CD4-positive, alpha-beta T cell treated with Interleukin-6 for 4 hours (primary cell): ENCODE measurements at places on chromosomes 2 and 18.

DNA sequence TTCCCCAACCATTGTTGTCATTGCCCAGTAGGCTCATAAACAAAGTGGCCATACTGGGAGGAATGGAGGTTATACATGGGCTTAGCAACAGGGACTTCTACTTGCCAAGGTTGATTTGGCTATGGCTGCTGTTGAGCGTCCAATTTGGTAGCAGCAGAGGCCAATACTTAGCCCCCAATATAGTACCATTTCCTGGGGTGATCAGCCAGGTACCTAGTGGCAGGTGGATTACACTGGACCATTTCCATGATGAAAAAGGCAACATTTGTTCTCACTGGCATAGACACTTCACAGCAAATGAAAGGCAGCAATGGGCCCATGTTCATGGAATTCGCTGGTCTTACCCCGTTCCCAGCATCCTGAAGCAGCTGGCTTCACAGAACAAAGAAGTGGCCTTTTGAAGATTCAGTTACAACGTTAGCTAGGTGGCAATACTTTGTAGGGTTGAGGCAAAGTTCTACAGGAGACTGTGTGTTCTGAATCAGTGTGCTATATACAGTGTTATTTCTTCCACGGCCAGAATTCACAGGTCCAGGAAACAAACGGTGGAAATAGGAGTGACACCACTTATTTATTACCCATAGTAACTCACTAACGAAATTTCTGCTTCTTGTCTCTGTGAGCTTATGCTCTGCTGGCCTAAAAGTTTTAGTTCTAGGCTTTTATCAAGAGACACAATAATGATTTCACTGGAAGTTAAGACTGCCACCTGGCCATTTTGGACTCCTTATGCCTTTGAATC is 37.5 kb downstream of the FBXO11 start:
- no peak for DNase-seq

GRCh38 chr2:136168720-136169119 is 50.8 kb upstream of the CXCR4 start:
- DNase-seq = no peak

GRCh38 chr2:233489666-233490065 is 76.9 kb downstream of the USP40 start:
- no peak for DNase-seq

- no peak for DNase-seq
Observed at GRCh38 chr2:134685967-134686366, 32.8 kb downstream of the TMEM163 start.

DNA sequence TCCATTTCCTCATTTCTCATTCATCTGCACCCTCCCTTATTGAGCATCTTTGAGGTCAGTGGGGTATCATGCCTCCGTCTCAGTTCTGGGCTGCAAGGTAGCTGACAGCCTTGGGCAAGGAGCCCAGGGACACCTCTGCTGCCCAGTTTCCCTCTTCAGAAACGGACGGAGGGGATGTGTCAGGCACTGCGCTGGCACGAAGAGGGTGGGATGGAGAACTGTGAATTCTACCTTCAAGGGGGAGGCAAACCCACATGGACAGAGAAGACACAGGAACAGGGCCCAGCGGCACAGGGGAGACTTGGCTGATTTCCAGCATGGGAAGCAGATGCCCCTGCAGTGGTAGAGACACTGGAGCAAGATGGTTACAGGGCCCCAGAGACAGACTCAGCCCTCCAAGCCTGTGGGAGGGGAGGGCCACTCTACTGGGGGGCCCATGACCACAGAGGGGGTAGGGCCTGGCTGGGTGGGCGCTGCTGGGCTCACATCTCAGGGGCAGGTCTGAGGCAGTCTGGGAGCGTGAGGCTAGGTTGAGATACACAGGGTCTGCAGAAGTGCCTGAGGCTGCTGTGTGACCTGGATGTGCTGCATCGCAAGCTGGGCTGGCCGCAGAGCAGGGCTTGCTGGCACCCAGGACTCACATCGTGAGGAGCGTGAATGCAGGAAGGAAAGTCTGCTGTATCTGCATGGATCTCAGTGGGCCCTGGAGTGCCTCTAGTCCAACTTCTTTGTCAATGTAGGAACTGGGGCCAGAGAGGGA is 92.3 kb downstream of the HS1BP3 start:
- DNase-seq = no peak

- DNase-seq = no peak
Observed at GRCh38 chr18:55432307-55433040, 155.5 kb downstream of the TCF4 start.

DNA sequence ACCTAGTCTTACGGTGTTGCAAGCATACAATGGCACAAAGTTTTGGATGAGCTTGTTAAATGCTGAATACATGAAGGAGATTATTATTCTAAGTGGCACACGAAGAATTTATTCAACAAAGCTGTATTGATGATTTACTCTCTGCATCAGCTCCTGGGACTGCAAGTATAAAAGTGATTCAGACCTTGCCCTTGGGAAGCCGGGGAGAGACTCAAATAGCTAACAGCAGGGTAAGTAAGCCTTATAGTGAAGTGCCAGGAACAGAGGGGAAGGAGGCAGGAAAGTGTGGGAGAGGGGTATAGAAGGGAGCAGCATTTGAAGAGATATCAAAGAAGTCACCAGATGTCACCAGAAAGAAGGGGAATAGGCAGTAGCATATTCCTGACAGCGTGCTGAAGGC is 115.4 kb downstream of the MCFD2 start:
- no peak for DNase-seq

DNA sequence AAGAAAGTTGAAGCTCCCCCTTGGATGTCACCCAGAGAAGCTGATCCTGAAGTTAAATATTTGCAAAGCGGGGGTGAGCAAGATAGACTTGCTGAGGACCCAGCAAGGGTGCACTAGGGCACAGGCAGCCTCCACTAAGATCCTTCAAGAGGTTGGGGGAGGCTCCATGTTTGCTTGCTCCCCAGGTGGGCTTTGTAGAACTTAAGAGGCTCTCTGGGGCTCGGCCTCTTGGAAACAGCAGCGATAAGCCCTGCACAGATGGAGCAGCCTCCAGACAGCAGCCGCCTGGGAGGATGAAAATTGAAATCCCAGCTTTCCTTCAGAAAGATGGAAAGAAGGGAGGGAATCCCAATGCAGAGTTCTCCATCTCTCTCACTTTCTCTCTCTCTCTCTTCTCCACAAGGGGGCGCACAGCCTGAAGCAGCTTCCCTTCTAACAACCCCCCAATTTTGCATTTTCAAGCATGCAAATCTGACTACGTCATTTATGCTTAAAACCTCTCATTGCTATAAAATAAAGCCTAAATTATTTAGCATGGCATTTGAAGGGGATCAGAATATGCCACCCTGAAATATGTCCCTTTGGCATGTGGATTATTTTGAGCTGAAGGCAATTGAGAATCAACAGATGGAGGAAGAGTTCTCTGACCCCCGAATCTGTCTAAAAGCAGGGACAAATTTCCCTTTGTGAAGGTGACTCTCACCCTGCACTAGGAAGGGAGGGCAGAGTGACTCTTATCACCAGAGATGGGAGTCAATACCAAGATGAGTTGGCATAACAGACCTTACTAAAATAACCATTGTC is 185.7 kb upstream of the KLHL29 start:
- no peak for DNase-seq

GRCh38 chr2:174535083-174535482 is 48.3 kb upstream of the GPR155 start:
- DNase-seq = no peak

DNA sequence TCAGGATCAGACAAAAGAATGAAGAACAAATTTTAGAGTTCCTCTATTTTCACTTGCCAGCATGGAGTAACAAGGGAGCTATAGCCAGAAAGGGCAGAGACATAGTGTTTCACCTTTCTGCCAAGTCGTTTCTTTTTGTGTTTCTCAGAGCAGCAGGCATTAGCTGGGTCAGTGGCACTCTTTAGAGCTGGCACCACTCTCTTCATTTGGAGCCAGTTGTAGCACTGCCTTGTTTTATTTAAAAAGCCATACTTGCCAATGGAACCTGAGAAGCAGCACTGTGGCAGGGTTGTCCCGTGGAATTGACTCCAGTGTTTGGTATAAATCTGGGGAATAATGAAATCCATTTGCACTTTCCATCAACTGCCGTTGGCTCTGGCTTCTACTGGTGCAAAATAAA is 64.0 kb downstream of the LRRTM4 start:
- no peak for DNase-seq
